ENCODE measurements at places on chromosomes 13 and 19.

GRCh38 chr19:46990991-46991676, 28.5 kb upstream of the NPAS1 start:
- DNase-seq = peak; percentile 73

GRCh38 chr13:112877976-112878955, 90.7 kb upstream of the MCF2L start:
- no peak for DNase-seq

DNA sequence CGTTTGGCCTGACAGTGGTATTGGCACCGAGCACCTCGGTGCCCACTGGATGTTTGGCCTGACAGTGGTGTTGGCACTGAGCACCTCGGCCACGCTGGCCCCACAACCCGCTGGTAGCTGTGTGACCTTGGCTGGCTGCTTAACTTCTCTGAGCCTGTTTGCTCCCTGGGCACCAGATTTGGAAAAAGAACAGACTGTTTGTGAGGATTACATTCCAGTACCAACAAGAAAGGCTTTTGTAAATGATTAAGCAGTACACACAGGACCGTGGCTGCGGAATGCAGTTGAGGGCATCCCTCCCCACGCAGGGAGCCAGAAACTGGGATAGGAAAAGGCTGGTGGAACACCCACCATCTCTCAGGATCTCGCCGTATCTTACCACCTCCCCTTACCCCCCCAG, 31.9 kb downstream of the SLC25A42 start:
- DNase-seq = no peak

GRCh38 chr19:10817291-10818038, 18.5 kb downstream of the TMED1 start:
- DNase-seq = no peak

- DNase-seq = no peak
Measured at GRCh38 chr13:100636441-100636840, 38.2 kb downstream of the TMTC4 start.

DNA sequence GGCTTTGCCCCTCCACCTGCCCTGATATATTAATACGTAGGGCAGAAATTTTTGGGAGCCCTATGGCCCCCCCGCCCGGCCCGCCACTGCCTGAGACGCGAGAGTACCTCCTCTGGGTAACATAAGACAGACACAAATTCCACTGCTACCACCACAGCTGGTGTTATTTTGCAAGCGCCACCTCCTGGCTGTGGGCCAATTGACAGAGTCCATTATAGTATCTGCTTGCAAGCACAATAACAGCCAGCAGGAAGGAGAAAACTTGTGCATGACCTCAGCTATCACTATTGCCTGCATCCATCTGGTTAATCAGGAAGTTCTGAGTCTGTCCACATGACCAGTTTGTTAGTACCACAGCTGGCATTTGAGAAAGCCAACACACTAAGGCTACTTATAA, 25.3 kb upstream of the OR10H2 start:
- DNase-seq = no peak

GRCh38 chr19:18975869-18976268, 34.9 kb upstream of the HOMER3 start:
- DNase-seq = no peak

DNA sequence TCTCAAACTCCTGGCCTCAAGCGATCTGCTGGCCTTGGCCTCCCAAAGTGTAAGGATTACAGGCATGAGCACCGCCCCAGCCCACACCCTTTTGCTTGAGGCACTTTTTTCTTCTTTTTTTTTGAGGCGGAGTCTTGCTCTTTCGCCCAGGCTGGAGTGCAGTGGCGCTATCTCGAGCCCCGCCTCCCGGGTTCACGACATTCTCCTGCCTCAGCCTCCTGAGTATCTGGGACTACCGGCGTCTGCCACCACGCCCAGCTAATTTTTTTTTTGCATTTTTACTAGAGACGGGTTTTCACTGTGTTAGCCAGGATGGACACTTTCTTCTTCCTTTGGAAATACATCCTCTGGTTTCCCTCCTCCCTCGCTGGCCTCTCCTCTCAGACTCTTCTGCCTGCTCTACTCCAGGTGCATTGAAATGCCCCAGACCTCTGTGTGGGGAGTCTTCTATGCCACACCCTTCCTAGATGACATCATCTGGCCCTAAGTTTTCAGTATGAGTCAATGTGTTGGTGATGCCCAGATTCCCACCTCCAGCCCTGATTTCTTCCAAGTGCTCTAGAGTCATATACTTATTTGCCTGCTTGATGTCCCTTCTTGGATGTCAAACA, 20.7 kb upstream of the TPT1 start:
- no peak for DNase-seq

GRCh38 chr13:48590141-48590901, 57.4 kb upstream of the RCBTB2 start:
- DNase-seq = no peak

- DNase-seq = no peak
Measured at GRCh38 chr19:17489392-17490030, 19.2 kb downstream of the SLC27A1 start.

DNA sequence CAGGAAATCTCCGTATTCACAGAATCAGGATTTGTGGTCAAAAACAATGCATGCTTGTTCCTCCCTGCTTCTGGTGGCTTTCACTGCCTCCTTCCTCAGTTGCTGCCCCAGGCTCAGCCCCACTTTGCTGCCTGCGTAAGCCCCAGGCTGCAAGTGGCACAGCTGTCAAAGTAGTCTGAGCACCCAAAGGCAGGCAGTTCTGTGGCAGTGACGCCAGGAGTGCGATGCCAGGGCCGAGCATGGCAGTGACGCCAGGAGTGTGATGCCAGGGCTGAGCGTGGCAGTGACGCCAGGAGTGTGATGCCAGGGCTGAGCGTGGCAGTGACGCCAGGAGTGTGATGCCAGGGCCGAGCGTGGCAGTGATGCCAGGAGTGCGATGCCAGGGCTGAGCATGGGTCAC, 77.3 kb upstream of the GPR183 start:
- DNase-seq = no peak

- DNase-seq = no peak
Measured at GRCh38 chr13:26254583-26255111, 718 bp downstream of the CDK8 start.

DNA sequence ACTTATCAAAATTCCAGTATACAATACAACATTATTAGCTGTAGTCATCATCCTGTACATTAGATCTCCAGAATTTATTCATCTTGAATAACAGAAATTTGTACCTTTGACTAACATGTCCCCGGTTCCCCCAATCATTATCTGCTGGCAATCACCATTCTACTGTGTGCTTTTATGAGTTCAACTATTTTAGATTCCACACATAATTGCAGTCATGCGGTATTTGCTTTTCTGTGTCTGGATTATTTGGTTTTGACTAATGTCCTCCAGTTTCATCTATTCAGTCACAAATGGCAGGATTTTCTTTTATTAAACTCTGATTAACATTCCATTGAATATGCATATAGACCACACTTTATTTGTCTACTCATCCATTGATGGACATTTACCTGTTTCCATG, 530.7 kb upstream of the SLITRK1 start:
- no peak for DNase-seq

GRCh38 chr19:3808420-3809143, 22.4 kb upstream of the MATK start:
- no peak for DNase-seq

DNA sequence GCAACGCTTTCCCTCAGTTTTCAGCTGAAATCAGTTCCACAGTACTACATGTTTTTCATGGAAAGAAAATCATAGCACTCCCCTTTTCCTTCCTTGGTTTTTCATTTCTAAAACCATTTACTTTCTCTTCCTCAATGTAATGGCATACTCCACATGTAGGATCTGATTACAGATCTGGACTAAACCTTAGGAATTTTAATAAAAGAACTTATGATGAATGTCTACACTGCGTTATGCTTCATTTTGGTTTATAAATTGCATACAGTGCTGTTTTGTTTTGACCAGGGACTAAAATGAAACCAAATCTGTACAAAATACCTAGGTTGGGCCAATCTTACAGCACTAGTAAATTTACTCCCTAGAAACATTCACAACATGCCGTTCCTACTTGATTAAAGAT, 589.9 kb downstream of the TBC1D4 start:
- DNase-seq = no peak

Measured in right renal cortex interstitium (tissue), 3 donors.